Stimulated activated CD4-positive, alpha-beta T cell treated with anti-CD3 and anti-CD28 coated beads, Interleukin-4, amount 100 ng/mL, for 1 hour (primary cell): ENCODE measurements at places on chromosomes 7 and 10.

- no peak for DNase-seq
These were observed 443.0 kb upstream of the MGMT start for GRCh38 chr10:129024046-129024445.

DNA sequence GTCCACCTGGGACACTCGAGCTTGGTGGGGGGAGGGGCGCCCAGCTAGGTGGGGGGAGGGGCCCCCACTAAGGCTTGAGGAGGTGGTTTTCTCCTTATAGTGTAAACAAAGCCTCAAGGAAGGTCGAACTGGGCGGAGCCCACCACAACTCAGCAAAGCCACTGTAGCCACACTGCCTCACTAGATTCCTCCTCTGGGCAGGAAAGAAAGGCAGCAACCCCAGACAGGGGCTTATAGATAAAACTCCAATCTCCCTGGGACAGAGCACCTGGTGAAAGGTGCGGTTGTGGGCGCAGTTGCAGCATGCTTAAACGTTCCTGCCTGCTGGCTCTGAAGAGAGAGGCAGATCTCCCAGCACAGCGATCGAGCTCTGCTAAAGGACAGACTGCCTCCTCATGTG is 133.1 kb downstream of the SNX13 start:
- no peak for DNase-seq

DNA sequence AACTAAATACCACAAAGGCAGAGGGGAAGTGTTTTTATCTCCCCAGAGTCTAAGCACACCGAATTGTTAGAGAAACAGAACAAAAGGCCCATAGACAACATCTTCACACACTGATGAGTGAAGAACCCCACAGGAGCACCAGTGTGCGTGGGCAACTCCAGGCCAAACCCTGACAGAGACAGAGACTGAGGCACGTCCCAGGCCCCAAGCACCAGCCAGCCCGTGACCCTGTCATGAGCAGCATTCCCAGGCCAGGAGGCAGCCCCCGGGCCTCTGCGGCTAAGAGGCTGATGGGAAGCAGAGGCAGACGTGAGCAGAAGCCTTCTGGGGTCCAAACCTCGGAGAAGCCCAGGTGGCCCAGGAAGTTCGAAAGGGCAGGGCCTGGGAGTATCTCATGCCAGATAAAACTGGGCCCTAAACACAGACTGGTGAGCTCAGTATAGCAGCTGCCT is 184.4 kb downstream of the TCERG1L start:
- no peak for DNase-seq

DNA sequence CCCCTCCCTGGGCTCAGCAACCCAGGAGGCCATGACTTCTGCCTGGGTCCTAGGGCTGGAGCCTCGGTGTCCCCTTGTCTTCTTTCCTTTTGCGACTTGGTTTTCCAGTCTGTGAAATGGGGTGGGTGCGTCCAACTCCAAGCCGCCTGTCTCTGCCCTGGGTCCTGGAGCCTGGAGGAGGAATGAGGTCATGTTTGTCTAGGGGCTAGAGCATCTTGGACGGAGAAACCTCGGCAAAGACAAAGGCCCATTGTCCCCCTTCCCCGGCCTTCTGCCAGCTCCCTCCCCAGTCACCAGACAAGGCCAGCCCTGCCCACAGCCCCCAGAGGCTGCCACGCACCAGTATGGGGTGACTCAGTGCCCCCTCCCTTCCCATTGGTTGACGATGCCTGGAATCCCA is 39.8 kb upstream of the ELN start:
- no peak for DNase-seq

DNA sequence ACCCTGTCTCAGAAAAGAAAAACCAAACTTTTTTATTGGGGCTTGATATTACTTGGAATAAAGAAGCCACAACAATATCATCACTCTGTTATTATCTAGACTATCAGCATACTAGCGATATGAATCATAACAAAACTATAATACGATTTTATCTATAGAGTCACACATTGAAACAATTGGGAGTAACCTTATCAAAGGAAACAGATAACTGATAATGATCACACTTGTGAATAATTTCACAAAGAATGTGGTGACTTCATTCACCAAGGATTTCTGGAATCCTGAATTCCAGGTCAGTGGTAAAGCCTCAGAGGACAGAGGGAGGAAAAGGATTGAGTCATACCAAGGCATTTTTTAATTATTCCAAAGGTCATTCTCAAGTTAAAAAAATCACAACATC is 32.1 kb upstream of the NMT2 start:
- DNase-seq: no peak

GRCh38 chr7:74104702-74105101 is 21.1 kb downstream of the LIMK1 start:
- DNase-seq: no peak

GRCh38 chr10:66804962-66805361 is 120.9 kb upstream of the LRRTM3 start:
- DNase-seq: no peak

DNA sequence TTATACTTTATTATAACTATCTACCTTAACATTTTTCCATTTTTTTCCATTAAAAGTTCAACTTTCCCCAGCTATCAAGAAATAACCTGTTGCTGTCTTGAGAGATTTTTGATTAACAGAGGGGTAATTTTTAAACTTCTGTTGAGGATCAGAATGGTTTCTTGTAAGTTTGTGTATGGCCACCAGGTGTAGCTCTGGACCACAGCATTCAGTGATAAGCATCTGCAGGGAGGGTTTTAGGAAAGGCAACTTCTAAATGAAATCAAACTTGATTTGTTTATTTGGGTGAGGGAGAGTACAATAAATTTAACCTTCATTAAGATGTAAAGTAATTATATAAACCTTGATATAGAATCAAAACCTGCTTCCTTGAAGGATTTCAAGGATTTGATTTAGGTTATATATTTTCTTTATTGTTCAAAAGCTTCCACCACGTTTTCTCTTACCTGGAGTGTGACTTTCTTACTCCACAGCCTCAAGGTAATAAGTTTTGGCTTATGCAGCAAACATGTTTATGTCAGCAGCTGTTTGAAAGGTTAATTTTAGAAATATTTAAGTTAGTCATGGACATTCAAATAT is 153.3 kb downstream of the STK31 start:
- no peak for DNase-seq

GRCh38 chr7:5255832-5256231 is 26.9 kb upstream of the SLC29A4 start:
- DNase-seq: no peak

DNA sequence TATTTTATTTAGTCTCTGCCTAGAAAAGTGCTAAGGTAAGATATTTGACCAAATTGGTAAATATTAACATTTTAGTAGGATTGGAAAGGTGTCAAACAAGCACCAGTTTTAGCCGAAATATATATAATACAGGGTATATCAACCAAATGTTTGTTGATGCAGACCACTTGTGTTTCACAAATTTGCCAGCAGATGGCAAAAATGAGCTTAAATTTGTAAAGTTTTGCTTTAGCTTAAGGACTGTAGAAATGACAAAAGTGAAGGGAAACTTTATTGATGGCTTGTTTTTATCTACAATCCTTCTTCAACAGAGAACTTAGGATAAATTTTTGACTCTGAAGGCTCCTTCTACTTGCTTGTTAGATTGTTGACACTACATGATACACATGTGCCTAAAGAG is 4.8 kb upstream of the POLR1F start:
- peak; percentile 12 for DNase-seq

DNA sequence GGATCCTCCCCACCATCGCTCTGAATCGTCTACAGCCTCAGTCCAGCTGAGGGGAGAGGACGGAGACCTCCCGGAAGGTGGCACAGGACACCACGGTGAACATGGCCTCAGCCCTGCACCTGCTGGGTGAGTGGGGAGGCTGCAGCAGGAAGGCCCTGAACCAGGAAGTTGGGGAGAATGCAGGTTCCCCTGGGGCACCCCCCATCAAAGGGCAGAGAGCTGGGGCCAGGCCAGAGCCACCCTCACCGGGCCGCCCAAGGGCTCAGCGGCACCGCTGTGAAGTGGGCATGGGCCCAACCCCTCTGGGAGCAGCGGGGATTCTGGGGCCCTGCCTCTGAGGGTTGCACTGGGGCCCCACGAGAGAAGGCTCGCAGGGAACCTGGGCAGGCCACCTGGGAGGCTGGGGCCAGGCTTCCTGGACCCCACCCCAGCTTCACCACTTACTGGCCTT is 98.7 kb downstream of the MICALL2 start:
- DNase-seq: no peak

DNA sequence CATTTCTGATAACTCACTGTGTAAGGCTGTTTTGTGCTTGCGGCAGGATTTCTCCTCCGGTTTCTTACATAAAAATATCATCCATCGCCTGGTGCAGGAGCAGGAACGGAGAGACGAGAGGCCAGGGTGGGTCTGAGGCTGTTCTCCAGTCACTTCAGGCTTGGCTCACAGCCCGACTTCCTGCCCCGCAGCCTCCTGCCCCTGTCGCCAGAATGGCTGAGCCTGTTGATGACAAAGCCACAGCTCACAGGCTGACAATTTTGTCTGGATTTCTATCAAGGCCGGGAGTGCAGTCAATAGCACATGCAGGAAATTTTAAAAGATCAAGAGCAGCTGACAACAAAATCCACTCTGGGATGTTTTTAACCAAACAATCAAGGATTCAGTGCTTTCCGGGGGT is 229.7 kb upstream of the ZNF32 start:
- no peak for DNase-seq

DNA sequence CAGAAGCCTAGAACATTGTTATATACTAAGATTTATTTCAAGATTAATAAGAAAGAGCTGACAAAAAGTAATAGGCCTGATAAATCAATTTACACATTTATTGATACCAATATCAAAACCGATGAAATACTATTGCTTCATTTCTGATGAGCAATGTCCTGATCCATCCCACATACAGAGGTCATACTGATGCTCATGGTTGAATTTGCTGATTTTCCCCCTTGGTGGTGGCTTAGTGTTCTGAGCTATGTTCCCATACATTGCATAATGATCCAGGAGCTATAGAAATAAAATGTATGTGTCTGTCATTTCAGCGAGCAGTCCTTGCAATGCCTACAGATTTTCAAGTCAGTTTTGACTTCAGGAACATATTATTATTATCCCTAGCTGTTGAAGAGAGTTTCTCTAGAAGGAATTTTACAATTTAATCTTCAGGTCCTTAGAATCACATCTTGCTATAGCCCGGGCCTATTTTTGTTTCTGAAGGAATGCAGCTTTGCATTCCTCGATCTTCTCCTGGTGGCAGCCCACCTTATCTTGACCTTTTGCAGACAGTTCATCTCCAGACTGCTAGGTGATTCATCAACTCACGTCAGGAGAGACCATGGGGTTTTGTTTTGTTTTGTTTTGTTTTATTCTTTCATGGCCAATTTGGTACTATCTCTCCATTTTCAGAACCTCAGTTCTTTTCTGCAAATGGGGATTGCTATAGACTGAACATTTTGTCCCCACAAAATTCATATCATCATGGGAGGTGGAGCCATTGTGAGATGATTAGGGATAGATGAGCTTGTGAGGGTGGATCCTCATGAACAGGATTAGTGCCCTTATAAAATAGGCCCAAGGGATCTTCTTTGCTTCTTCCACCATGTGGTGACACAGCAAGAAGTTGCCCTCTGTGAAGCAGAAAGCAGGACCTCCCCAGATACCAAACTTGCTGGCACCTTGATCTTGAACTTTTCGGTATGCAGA is 465.6 kb upstream of the IGFBP3 start:
- no peak for DNase-seq

- no peak for DNase-seq
These were observed 152.4 kb downstream of the DGKI start for GRCh38 chr7:137694405-137694804.

GRCh38 chr7:139571190-139571589 is 47.7 kb downstream of the CLEC2L start:
- no peak for DNase-seq

DNA sequence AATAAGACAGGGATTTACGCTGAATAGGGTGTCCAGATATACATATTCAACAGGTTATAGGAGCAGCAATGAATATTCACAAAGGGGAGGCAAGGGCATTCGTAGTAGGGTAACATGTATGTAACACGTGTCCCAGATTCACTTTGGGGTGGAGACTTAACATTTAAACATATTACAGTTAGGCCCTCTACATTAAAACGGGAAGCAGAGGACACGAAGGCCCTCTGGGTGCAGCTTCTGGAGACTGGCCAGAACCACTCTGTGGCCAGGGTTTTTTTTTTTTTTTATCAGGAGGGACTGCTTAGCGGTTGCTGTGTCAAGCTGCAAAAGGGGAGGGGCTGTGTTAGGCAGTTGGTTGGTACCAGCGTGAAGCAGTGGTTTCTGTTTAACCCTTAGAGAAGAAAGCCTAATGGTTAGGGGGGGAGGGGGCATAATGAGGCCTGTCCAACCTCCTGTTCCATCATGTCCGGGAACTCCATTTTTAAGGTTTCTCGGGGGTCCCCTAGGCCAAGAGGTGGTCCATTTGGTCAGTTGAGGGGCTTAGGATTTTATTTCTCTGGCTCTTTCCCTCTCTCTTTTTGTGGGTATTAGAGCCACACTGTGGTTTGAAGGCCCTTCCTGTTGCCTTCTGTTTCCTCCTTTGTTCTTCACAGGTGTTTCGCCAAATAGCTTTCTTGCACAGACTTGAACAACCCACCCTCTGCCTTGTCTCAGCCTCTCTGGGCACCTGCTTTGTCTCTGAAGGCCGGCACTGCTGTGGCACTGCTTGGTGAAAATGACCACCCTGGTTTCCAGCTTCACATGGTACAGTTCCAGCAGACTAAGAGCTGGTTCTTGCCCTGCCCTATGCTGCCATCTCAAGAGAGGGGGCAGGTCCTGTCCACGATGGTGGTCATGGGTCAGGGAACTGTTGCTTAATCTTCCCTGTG is 26.4 kb downstream of the PRF1 start:
- DNase-seq: no peak

- DNase-seq: no peak
These were observed 46.0 kb downstream of the ZNRF2 start for GRCh38 chr7:30330134-30331111.

GRCh38 chr7:31475368-31475767 is 38.5 kb upstream of the ITPRID1 start:
- DNase-seq: no peak

DNA sequence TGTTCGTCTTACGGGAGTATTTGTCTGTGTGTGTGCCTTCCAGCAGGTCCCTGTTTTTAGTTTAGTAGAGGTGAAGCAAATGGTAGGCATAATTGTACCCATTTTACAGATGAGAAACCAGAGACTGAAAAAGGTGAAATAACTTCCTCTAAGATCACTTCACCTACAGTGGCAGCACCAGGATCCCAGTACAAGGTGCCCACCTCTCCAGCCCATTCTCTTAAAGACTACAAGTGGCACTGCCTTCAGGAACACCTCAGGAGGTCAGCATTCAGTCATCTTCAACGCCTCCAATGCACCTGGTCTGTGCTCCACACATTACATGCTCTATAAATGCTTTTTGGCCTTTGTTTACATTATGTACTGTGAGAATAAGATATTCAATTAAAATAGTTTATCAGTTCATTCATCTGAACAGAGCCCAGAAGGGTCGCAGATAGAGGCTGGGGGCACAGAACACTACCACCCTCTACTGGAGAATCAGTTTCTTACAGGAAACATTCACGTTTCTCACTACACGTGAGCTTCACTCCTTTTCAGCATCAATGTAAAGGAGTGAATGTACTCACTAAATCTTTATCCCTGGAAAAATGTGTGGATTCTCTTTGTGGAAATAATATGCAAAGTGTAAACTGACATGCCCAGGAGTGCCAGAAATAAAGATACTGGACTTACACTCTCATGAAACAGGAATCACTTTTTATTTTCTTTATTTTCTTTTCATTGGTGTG is 45.5 kb upstream of the ABLIM1 start:
- DNase-seq: no peak

GRCh38 chr7:151632750-151633515 is 113.2 kb upstream of the RHEB start:
- DNase-seq: peak; percentile 56

- no peak for DNase-seq
These were observed 7.6 kb downstream of the STEAP4 start for GRCh38 chr7:88299126-88299525.

- no peak for DNase-seq
These were observed 353 bp downstream of the EPHB6 start for GRCh38 chr7:142855114-142855743.
